ENCODE measurements at places on chromosomes 5 and 9.
A peak's percentile ranks its signal among the peaks of the same experiment; 100 is the strongest.

DNA sequence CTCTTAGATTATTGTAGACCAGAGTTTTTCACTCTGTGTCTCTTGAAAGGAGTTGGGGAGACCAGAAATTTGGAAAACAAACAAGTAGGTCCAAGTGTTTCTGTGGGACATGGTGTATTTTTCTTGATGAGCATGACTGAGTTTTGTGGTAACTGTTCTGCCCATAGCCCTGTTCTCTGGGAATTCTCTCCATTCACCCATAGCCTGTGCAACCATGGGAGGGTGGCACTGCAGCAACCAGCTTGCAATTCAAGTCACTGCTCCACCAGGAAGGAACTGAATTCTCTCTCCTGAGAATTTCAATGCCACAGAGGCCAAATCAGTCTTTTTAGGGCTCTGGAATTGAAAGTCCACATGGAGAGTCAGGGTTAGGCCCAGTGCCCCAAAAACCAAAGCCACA, 475.3 kb upstream of the TRPC7 start:
- H3K36me3 ChIP-seq: no peaks in the 10 kb centered on the region
- H3K4me1 ChIP-seq: no peaks in the 10 kb centered on the region
- DNase-seq: no peak
- H3K27me3 ChIP-seq: no peaks in the 10 kb centered on the region
- H3K4me3 ChIP-seq: no peak overlapping the region
- H3K27ac ChIP-seq: no peak overlapping the region

GRCh38 chr5:59724482-59725391, 168.8 kb downstream of the PDE4D start:
- no peaks in the 10 kb centered on the region for H3K36me3 ChIP-seq
- H3K4me1 ChIP-seq: no peaks in the 10 kb centered on the region
- DNase-seq: peak; percentile 63

DNA sequence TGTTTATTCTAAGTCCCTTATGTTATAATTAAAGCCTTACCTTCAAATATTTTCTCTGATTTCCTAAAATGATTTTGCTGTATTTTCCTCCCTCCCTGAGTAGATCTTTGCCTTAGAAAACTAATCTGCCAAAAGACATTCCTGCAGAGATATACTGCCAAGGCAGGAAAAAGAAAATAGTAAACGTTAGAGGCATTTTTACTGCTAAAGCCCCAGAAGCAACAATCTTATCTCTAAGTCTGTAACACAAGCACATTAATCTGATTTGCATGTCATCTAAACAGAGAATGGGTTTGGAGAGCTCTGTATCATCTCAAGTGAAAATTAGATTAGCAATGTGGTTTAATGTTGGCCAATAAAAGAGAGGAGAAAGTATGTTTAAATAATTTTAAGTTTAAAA, 847.7 kb downstream of the MAT2B start:
- DNase-seq: no peak
- H3K27me3 ChIP-seq: no peaks in the 10 kb centered on the region
- no peak overlapping the region for H3K4me3 ChIP-seq

GRCh38 chr9:90331826-90332575, 310.6 kb downstream of the DIRAS2 start:
- no peak for DNase-seq
- no peak overlapping the region for H3K4me3 ChIP-seq
- H3K27me3 ChIP-seq: no peaks in the 10 kb centered on the region
- no peaks in the 10 kb centered on the region for H3K36me3 ChIP-seq
- H3K4me1 ChIP-seq: no peaks in the 10 kb centered on the region

DNA sequence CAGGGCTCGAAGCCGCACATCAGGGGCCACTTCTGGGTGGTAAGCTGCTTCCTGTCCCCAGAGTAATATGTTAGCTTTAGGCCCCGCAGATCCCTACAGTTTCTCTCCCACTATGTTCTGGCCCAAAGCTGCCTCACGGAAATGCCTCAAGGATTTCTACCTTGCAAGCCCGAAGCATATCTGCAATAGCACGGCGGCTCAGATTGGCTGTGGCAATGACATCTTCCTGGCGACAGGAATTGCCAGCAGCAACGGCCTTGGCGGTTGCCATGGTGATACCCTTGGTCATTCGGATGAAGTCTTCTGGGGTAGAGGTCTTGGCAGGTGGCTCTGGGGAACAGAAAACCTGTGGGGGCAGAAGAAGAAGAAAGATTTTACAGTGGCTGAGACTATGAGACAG, 10.3 kb upstream of the TPM2 start:
- H3K27ac ChIP-seq: no peak overlapping the region
- no peaks in the 10 kb centered on the region for H3K4me1 ChIP-seq
- no peaks in the 10 kb centered on the region for H3K27me3 ChIP-seq
- H3K36me3 ChIP-seq: peaks cover 42% of the 10 kb centered on the region
- no peak overlapping the region for H3K4me3 ChIP-seq
- no peak for DNase-seq

DNA sequence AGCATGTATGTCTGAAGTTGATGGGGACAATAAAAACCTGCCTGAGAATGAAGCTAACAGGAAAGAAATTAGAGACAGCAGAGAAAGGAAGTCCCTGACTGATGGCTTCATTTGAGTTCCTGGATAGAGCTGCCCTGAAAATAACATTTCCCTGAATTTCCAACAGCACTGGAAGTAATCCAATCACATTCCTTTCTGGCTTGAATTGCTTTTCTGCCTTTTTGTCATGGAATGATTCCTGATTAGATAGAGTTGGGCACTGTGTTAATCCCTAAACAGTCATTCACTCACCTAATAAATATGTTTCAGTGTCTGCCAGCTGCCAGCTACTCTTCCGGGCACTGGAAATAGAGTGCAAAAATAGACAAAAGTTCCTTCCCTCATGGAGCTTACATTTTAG, 30.0 kb upstream of the SH3RF2 start:
- H3K27ac ChIP-seq: no peak overlapping the region
- no peaks in the 10 kb centered on the region for H3K27me3 ChIP-seq
- H3K36me3 ChIP-seq: no peaks in the 10 kb centered on the region
- no peak overlapping the region for H3K4me3 ChIP-seq

- no peaks in the 10 kb centered on the region for H3K27me3 ChIP-seq
- no peaks in the 10 kb centered on the region for H3K36me3 ChIP-seq
- no peak overlapping the region for H3K27ac ChIP-seq
- no peak overlapping the region for H3K4me3 ChIP-seq
- no peak for DNase-seq
Measured at GRCh38 chr9:15824310-15824709, 271.5 kb downstream of the CCDC171 start.

GRCh38 chr5:151157426-151158286, at the start of gene ANXA6:
ANXA6 (minus strand) TSS chr5:151157779; CDS start chr5:151147901, 9,878 bp downstream.
- H3K27ac ChIP-seq: no peak within 1 kb of the TSS
- peaks cover 16% of the 10 kb centered on the region for H3K4me1 ChIP-seq
- peak; percentile 84 for DNase-seq
- H3K27me3 ChIP-seq: 0 out of 2 replicates have a peak, but pooled peaks cover 2% of the 10 kb centered on the region
- H3K4me3 ChIP-seq: peak within 1 kb of the TSS; percentile 44

DNA sequence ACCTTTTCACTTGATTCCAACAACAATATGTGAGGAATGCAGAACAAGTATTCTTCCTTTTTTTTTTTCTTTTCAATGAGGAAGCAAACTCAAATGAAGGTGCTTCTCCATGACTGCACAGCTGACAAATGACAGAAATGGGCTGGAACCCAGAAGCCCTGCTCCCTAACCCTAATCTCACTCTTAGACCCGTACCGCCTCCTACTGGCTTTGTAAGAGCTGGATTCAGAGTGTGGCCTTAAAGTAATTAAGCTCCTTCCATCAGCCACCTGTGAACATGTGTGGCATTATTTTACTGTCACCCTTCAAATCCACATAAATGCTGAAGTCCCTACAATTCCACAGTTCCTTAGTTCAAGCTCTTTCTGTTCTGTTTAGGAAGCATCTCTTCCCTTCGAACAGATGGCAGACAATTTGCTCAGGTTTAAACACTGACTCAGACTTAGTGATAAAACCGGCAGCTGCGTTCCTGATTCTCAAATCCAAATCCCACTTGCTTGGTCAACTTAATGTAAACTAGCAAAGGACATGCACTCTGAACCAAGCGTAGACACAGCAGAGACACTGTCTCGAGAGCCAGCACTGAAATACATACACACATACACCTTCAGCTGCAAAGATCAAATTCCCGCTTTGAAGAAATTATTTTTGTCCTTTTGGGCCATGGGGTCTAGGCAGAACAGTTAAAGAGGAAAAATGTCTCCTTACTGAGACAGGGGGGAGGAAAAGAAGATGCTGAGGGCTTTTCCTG, 316.7 kb upstream of the TLE4 start:
- H3K4me3 ChIP-seq: no peak overlapping the region
- H3K27ac ChIP-seq: no peak overlapping the region
- H3K36me3 ChIP-seq: no peaks in the 10 kb centered on the region
- no peak for DNase-seq

DNA sequence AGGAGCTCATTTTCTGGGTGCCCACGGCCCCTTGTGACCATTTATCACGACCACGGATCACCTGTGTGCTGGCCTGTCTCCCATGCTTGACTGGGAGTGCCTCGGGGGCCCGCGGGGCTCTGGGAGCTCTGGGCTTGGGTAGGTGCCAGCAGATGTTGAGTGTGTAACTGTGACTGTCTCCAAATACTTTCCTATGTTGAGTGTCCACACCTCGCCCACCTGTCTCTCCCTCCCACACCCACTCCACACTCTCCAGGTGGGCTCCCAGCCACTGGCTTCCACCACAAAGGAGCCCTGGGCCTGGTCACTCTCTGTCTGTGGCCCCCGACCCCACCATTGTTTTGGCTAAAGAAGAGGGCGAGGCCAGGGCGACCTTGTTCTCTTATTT, 196.4 kb downstream of the CDK5RAP2 start:
- DNase-seq: no peak
- no peak overlapping the region for H3K4me3 ChIP-seq
- H3K27ac ChIP-seq: no peak overlapping the region
- no peaks in the 10 kb centered on the region for H3K36me3 ChIP-seq

GRCh38 chr5:123422433-123423277, 548 bp downstream of the CEP120 start:
- no peaks in the 10 kb centered on the region for H3K27me3 ChIP-seq
- H3K4me3 ChIP-seq: peak overlapping the region; percentile 82
- no peak overlapping the region for H3K27ac ChIP-seq

DNA sequence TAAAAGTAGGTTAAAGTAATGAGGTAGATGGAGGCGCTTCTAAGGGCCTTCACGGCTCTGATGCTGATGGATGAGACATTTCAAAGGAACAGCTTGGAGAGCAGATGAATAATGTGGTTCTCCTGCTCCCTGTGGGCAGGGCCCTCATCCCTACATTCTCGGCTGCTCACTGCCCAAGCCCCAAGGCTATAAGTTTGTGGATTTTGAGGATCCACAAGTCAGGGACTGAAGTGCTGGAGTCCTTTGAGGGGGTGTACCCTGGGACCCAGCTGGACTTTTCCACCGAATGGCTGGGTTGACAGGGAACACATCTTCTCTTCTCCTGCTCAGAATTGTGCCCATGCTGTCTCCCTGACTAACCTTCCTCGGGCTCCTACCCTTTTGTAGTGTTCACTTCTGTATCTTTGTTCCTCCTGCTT, 21.4 kb upstream of the CXCL14 start:
- no peak overlapping the region for H3K4me3 ChIP-seq
- H3K36me3 ChIP-seq: no peaks in the 10 kb centered on the region
- no peaks in the 10 kb centered on the region for H3K27me3 ChIP-seq

- H3K36me3 ChIP-seq: no peaks in the 10 kb centered on the region
- H3K4me3 ChIP-seq: no peak overlapping the region
- H3K27me3 ChIP-seq: no peaks in the 10 kb centered on the region
- H3K27ac ChIP-seq: no peak overlapping the region
- H3K4me1 ChIP-seq: no peaks in the 10 kb centered on the region
- no peak for DNase-seq
Measured at GRCh38 chr5:53431665-53432064, 48.8 kb upstream of the FST start.

DNA sequence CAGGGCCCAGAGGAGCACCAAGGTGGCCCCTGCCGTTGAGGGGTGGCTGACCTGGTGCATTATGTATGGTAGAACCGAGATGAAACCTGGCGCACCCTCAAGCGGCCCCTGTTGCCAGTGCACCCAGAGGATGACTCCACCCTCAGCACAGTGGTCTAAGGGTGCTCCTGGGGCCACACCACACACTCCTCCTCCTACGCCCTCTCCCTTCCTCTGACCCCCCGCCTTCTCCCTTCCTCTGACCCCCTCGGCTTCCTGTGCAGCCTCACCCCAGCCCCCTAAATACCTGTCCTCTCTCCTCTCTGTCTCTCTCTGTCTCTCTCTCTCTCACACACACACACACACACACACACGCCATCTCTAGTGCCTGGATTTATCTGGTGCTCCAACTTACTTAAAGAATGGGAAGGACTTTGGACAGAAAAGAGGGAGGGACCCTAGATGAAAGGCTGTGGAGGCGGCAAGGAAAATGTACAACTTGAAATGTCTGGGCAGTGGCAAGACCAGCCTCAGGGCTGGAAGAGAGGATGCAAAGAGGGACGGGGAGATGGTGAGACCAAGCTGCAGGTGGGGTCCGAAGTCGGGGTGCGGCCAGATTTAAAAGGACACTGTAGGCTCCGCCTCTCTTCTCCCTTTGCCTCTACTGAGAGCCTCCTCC, 18.2 kb upstream of the SLC30A5 start:
- no peaks in the 10 kb centered on the region for H3K4me1 ChIP-seq
- H3K36me3 ChIP-seq: no peaks in the 10 kb centered on the region
- H3K4me3 ChIP-seq: no peak overlapping the region
- no peak for DNase-seq

GRCh38 chr5:133341915-133342710, 270.2 kb downstream of the FSTL4 start:
- peaks cover 5% of the 10 kb centered on the region for H3K4me1 ChIP-seq
- no peak overlapping the region for H3K4me3 ChIP-seq
- no peaks in the 10 kb centered on the region for H3K27me3 ChIP-seq
- H3K27ac ChIP-seq: no peak overlapping the region
- DNase-seq: no peak

DNA sequence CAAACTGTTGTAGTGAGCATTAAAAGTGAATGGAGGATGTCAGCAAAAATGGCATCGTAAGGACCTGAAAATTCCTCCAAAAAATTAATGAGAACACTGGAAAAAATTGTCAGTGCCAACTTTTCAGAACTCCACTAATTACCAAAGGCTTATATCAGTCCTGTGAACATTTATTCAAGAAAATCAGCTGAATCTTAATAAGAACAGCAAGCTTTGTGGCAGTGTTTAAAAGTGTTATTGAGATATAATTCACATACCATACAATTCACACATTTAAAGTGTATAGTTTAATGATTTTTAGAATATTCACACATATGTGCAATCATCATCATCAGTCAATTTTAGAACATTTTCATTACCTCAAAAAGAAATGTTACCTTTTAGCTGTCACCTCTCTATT, 57.6 kb downstream of the G3BP1 start:
- DNase-seq: no peak
- H3K27me3 ChIP-seq: no peaks in the 10 kb centered on the region
- no peaks in the 10 kb centered on the region for H3K36me3 ChIP-seq
- H3K4me1 ChIP-seq: no peaks in the 10 kb centered on the region

- H3K4me1 ChIP-seq: peaks cover 7% of the 10 kb centered on the region
- H3K4me3 ChIP-seq: peak overlapping the region; percentile 32
- no peak overlapping the region for H3K27ac ChIP-seq
- no peak for DNase-seq
Measured at GRCh38 chr9:127225801-127226625, 38.6 kb upstream of the GARNL3 start.

Measured in H1 (cell line).